Suppressor macrophage treated with lipopolysaccharide for 4 hours (primary cell): ENCODE measurements at places on chromosomes 3 and 15.

DNA sequence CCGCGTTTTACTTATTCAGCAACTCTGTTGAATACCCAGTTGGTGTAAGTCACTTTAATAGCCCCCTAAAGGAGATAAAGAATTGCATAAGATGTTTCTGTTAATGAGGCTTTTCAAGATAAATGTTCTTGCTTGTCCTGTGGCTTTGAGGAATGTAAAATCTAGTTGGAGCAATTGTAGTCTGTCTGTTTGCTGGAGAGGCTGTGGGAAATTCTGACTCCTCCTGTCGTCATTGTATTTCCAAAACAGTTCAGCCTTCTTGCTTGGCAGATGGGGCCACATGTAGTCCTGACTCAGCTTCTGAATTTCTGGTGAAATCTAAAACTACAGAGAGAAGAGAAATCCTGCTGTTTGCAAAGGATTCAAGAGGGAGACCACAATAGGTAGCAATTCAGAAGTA lies 114.4 kb downstream of the RYR3 start:
- DNase-seq = no peak

DNA sequence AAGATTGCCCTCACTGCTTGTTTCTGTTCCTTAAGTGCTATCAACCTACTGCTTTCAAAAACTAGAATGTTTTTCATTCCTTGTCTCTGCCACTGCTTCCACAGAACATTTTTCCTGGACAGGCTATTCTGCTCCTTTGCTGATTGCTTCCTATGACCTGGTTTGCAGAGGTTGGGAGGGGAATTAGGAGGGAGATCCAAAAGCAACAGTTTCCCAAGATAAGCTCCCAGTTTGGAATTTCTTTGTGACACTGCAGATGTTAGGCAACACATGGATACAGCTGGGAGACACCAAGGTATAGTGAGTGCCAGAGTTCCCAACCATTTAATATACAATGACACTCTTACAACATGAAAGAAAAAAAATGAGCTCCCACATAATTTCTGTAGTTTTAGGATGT lies 1036.5 kb downstream of the ROBO2 start:
- DNase-seq = no peak

DNA sequence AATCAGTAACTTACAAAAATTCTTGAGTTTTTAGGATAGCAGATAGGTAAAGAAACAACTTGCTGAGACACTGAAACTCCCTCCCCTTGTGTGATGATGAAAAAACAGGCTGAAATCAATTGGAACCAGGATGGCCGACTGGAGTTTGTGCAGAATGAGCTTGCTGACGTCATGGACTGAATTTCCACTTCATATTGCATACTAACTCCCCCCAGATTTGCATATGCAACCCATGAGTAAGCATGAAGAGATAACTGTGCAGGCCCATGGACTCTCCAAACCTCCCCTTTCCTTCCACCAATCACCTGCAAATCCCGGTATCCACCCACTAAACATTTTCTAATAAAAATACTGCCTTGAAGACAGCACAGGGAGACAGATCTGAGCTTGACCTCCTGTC lies 82.0 kb upstream of the SCN5A start:
- no peak for DNase-seq

- peak; percentile 64 for DNase-seq
Measured at GRCh38 chr3:152104847-152105415, 163.8 kb upstream of the MBNL1 start.

GRCh38 chr3:16481546-16481897 lies 32.0 kb downstream of the RFTN1 start:
- DNase-seq = no peak
